ENCODE measurements at places on chromosomes 2 and 18.

- DNase-seq = no peak
Observed at GRCh38 chr2:48607307-48608014, 10.2 kb upstream of the GTF2A1L start.

DNA sequence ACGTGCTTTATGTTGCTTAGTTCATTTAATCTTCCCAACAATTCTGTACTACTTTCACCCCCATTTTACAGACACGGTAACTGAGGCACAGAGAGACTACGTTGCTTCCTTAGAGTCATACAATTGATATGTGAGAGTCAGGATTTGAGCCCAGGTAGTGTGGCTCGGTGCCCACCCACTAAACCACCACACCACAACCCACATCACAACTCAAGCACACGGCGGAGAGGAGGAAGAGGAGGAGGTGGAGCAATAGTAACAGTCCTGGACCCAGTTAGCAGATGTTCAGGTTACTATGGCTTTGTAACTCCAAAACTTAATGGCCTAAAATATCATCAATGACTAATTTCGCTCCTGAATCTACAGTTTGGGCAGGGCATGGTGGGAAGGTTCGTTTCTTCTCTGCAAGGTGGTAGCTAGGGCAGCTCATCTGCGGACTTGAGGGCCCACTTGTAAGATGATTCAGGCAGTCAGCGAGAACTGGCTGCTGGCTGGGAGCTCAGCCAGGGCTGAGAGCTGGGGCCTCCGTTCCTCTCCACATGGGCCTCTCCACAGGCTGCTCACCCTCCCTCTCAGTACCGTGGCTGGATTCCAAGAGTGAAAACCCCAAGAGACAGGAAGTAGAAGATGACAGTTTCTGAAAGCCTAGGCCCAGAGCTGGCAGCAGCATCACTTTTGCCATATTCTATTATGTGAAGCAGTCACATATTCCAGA lies 167.1 kb downstream of the ZFP36L2 start:
- DNase-seq = no peak

GRCh38 chr2:144452989-144453336 lies 67.0 kb downstream of the ZEB2 start:
- DNase-seq = no peak

GRCh38 chr18:58336605-58337004 lies 292.3 kb downstream of the ALPK2 start:
- no peak for DNase-seq

GRCh38 chr2:216838151-216838550 lies 21.7 kb downstream of the TNP1 start:
- DNase-seq = no peak

- no peak for DNase-seq
Observed at GRCh38 chr2:85395912-85396475, 14.2 kb downstream of the CAPG start.

- DNase-seq = no peak
Observed at GRCh38 chr2:135030826-135031225, 16.4 kb downstream of the MAP3K19 start.

DNA sequence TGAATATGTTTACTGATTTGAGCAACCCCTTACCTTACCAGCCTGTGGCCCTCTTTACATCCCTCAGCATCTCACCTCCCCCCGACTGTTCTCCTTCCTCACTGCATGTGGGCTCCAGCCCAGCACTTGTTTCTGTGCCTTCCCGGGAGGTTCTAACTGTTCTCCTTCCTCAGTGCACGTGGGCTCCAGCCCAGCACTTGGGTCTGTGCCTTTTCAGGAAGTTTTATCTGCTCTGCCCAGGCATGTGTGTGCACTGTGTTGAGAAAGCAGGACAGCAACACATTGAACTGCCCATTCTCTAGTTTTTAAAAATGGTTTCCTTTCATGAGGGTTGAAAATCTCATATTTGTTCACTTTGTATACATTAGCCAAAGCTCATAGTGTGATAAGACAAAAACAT lies 158.4 kb downstream of the ATP9B start:
- DNase-seq = no peak

DNA sequence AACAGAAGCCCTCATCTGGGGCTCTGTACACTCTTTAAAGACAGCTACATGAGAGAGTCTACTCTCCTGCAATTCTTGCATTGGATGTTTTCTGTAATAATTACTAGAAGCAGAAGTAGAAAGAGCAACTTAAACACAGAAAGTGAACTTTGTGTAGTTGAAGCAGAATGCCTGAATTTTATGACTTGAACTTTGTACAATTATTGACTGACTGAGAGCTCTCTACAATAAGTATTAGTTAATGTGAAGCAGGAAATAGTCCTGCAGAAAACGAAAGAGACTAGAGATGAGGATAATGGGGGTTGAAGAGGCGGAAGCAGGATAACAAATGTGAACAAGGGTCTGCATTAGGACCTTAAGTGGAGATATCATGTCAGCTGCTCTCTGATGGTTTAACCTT lies 79.2 kb upstream of the STK39 start:
- DNase-seq = no peak

- no peak for DNase-seq
Observed at GRCh38 chr2:12720754-12721378, 4.1 kb downstream of the TRIB2 start.

- no peak for DNase-seq
Observed at GRCh38 chr2:210086292-210086691, 83.9 kb downstream of the RPE start.

- no peak for DNase-seq
Observed at GRCh38 chr2:9714630-9715214, 83.9 kb upstream of the YWHAQ start.

DNA sequence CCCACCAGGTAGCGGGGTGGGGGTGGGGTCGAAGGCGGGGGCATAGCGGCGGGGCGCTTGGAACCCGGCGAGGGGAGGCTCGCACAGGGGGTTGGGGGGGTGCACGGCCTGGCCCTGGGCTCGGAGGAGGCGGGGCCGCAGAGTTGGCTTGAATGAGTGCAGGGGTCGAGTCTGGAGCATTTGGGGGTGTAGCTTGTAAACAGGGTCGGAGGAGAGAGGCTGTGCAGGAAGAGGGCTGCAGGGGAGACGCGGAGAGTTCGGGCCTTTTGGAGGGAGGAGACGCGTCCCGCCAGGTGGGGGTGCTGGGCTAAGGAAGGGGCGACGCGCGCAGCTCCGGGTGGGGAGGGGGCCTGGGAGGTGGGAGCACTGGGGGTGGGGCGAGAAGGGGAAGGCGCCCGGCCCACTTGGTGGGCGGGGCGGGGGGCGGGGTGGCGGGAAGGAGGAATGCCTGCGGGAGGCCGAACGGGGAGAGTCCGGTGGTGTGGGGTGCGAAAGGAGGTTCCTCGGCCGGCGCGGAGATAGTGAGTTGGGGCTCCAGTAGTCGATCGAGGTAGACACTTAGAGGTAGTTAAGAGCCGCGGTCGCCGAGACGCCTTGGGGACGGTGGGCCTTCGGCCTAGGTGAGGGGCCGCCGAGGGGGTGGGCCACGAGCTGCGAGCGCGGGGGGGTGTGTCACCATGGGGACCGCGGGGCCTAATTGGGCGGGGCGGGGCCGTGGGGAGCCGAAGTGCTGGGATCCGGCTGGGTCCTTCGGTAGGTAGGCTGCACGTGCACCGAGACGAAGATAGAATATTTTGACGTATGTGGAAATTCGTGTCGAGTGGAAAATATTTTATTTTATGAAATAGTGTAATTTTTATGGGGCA lies 774 bp downstream of the MSH6 start:
- DNase-seq = peak; percentile 27

GRCh38 chr18:34493566-34494358 lies 216.3 kb upstream of the DTNA start:
- no peak for DNase-seq

- no peak for DNase-seq
Observed at GRCh38 chr2:224958462-224958857, 83.8 kb downstream of the DOCK10 start.

GRCh38 chr2:131055169-131056065 lies 37.8 kb downstream of the FAM168B start:
- DNase-seq = no peak

DNA sequence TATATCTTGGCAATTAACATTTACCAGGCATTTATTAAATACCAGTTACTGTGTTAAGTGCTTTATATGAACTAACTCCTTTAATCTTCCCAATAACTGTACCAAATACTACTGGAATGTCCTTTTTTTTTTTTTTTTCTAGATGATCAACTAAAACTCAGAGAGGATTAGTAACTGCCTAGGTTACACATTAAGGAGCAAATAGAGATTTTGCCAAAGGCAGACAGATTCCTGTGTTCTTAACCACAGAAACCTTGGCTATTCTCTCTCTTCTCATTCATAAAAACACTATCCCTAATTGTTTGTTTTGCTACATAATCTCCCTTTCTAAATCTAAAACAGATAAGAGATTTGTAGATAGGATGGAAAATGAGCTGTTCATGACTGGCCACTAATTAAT lies 13.3 kb downstream of the DHX57 start:
- no peak for DNase-seq

- DNase-seq = no peak
Observed at GRCh38 chr2:29640360-29640759, 281.0 kb downstream of the ALK start.

DNA sequence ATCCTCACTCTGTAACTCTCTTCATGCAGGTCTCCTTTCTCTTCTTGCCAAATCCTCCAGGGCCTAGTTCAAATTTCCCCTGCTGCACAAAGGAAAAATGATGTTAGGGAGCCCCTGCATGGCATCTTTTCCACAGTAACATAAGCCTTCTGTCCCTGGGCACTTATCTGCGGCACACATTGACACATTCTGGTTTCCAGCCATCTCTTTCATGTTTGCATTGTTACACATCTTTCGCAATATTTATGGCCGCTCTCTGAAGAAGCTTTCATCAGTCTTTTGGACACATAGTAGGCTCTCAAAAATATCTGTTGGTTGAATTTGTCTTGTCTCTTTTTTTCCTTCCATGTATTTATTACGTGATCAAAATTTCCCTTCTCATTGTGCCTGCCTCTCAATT lies 1806.1 kb upstream of the PIK3C3 start:
- DNase-seq = no peak
